NCI-H1417 (cell line): ENCODE measurements at places on chromosomes 1 and 21.

DNA sequence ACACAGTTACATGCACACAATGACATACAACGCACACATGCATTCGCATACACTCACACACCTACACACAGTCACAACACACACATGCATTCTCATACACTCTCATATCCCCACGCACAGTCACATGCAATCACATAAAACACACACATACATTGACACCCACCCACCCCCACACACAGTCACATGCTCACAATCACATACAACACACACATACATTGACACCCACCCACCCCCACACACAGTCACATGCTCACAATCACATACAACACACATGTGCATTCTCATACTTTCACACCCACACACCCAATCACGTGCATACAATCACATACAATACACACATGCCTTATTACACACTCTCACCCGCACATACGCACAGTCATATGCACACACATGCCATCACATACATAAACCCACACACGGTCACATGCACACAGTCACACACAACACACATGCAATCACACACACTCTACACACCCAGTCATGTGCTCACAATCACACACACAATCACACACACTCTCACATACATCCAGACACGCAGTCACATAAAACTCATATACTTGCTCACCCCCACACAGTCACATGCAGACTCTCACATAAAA lies 134.3 kb downstream of the CASZ1 start:
- DNase-seq, result no peak

DNA sequence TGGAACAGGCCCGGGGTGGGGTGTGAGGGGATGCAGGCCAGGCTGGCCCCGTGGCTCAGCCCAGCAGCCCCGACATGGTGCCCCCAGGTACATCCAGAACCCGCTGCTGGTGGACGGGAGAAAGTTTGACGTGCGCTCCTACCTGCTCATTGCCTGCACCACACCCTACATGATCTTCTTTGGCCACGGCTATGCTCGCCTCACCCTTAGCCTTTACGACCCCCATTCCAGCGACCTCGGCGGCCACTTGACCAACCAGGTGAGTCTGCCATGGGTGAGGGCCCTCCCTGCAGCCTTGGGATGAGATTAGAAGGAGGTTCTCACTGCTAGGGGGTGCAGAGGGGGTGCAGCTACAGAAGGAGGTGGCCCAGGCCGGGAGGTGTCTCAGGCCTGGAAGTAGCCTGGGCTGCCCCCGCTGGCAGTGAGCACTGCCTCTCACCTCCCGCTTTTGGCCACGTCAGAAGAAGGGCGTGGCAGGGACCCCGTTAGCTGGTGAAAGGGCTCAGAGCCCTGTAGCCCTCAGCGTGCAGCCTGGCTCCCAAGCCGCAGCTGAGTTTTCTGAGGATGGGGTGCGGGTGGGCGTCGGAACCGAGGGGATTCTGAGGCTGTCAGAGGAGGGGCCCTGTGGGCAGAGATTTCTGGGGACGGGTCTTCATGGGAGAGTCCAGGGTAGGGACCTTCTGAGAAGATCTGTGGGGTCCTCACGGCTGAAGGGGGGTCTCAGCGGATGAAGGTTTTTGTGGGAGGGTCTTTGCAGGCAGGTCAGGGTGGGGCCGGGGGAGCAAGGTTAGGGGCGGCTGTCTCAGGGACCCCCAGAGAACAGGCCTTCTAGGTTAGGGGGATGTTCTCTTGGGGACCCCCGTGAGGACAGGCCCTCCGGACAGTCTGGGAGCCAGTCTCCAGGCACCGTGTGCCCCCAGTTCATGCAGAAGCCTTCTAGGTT lies 10.4 kb downstream of the TTLL10 start:
- no peak for DNase-seq

DNA sequence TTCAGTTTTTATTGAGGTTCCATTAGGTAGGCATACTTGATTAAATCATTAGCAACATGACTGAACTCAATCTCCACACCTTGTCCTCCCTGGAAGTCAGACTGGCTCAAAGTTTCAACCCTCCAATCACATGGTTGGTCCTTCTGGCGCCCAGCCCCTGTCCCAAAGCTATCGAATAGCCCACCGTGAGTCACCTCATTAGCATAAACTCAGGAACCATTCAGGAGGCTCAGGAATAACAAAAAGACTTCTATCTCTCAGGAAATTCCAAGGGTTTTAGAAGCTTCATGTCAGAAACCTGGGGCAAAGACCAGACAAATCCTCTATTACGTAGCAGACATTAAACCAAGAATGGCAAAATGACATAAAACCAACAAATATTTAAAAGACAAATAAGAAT lies 78.6 kb downstream of the RGS2 start:
- no peak for DNase-seq

DNA sequence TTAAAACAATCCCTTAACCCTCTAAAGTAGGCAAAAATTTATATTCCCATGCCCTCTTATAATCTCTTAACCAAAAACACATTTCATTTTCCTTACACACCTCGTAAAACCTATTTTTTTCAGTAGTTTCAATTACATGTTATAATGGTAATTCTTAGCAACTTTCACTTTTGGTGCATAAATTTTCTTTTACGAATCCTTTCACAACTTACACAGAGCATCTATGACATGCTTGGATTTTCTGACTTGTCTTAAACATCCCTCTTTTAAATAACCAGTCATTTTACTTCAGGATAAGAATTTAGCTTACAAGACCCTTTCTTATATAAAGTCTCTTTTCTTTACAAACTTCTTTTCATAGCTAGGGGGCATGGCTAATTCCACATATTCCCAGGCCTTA lies 8.9 kb upstream of the MRPL55 start:
- no peak for DNase-seq

- no peak for DNase-seq
Observed at GRCh38 chr1:82318921-82319320, 518.2 kb downstream of the ADGRL2 start.

DNA sequence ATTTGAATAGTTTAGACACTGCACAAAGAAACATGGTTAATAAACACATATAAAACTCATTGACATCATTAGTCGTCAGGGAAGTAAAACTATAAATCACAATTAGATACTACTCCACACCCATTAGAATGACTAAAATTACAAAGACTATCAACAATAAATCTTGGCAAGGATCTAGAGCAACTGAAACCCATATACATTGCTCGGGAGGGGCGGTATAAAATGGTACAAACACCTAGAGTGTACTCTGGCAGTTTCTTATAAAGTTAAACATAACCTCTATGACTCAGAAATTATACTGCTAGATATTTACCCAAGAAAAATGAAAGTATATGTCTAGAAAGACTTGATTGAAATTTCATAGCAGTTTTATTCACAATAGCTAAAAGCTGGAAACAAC lies 434.2 kb downstream of the RWDD3 start:
- no peak for DNase-seq

- DNase-seq, result no peak
Observed at GRCh38 chr1:107600607-107601160, 364.3 kb downstream of the VAV3 start.

DNA sequence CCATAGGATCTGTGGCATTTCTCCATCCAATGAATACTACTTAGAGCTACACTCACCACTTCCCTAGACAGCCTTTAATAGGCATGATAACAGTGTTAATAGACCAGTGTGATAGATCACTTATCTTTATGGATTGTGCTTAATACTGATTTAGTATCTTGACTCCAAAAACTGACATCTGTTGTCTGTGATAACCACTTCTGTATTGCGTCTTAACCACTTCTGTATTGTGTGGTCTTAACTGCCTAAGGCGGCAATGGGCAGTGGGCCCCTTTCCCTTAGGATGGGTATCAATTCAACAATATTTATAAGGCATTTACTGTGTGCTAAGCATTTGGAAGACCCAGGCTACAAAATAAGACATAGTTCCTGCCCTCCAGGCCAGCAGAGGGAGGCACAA lies 32.0 kb upstream of the RCAN3 start:
- DNase-seq, result no peak

DNA sequence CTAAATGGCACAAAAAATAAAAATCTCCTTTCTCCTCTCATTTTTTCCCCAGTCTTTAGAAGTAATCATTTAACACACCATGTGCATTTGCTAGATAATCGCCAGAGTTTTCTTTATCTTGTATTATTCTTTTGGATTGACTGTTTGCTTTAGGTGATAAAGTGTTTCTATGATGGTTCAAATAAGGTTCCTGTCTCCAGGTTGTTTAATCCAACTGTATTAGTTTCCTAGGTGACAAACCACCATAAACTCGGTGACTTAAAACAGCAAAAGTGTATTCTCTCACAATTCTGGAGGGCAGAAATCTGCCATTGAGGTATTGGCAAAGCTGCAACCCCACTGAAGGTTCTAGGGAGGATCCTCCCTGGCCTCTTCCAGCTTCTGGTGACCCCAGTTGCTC lies 51.6 kb upstream of the B3GALT5 start:
- no peak for DNase-seq

DNA sequence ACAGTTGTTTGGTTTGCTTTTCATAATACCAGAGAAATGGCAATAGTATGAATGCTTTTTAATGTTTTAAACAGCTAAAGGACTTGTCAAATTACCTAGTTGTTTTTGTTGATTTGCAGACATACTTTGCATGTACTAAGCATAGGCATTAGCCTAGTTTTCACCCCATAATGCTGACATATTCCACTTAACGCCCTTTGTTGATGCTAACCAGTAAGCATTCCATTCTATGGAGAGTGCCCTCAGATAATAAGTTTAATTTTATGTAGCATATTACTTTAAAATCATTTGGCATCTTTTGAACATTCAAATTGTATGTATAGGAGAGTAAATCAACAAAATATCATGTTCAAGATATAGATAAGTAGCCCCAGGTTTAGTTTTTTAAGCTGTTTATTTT lies 32.5 kb downstream of the RGS21 start:
- no peak for DNase-seq

GRCh38 chr1:174976436-174977108 lies 23.2 kb upstream of the CACYBP start:
- no peak for DNase-seq

GRCh38 chr21:32599526-32599925 lies 12.7 kb downstream of the CFAP298 start:
- no peak for DNase-seq

GRCh38 chr1:90876101-90876500 lies 145.7 kb downstream of the ZNF644 start:
- DNase-seq, result no peak

- DNase-seq, result no peak
Observed at GRCh38 chr1:51341876-51342496, 11.6 kb upstream of the TTC39A start.

DNA sequence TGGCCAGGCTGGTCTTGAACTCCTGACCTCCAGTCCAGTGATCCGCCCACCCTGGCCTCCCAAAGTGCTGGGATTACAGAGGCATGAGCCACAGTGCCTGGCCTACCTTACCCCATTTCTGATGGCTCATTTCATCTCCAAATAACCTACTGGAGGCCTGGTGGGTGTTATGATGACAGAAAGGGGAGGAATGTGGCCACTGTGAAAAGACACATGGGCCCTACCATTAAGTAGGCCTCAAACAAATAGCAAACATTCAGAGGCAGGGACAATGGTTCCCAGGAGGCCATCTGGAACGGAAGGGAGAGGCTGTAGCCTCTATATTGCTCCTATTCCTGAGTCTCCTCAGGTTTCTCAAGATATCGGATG lies 932 bp upstream of the FCRLA start:
- no peak for DNase-seq

- DNase-seq, result no peak
Observed at GRCh38 chr1:230431527-230431926, 5.4 kb upstream of the PGBD5 start.

DNA sequence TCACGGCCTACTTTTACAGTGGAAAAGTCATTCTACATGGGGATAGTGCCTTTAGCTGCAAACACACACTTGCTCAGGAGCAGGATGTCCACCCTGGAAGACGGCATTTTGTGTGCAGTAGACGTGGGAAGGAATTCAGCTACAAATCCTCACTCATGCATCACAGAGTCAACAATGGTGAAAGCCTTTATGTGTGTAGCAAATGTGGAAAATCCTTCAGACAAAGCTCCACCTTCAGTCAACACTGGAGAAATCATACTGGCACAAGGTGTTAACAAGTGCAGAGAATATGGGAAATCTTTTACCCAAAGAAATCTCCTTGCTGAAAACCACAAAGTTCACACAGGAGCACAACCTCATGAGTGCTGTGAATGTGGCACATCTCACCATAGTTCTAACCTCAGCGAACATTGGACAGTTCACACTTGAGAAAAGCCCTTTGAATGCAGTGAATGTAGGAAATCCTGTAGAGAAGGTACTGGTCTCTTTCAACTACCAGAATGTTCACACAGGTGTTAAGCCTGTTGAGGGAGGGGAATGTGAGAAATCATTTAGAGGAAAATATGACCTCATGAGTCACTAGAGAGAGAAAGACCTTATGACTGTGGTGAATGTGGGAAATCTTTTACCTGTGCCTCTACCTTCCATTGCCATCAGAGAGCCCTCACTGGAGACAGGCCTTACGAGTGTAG lies 101.8 kb downstream of the PTGS2 start:
- no peak for DNase-seq

- DNase-seq, result no peak
Observed at GRCh38 chr1:202770135-202770534, 38.1 kb downstream of the KDM5B start.

GRCh38 chr1:58763214-58763613 lies 20.6 kb downstream of the JUN start:
- DNase-seq, result no peak
